Epithelial cell of proximal tubule (primary cell): ENCODE measurements at places on chromosomes 7 and 10.

GRCh38 chr7:16465469-16466361 is at the start of gene SOSTDC1:
TSS of gene SOSTDC1 (minus strand) at chr7:16465738. CDS start at chr7:16465668, 70 bp downstream.
- DNase-seq = peak; percentile 4

DNA sequence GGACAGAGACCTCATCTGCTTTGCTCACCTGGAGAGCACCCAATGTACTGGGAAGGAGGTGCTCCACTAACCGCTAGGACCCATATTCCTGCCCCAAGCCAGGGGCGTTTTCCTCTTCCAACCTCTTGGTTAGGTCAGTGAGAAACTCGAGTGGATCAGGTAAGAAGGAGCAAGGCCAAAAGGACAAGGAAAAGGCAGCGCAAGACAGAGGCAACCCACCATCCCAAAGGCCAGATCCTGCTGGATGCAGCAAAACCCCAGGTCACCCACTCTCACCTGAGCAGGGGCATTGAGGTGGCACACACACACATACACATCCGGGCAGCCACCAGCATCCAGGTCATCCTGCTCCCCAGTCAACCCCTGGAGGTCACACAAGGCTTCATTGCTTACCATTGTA is 105.1 kb downstream of the GRID1 start:
- no peak for DNase-seq

GRCh38 chr10:73553761-73554160 is 37.4 kb downstream of the USP54 start:
- no peak for DNase-seq

DNA sequence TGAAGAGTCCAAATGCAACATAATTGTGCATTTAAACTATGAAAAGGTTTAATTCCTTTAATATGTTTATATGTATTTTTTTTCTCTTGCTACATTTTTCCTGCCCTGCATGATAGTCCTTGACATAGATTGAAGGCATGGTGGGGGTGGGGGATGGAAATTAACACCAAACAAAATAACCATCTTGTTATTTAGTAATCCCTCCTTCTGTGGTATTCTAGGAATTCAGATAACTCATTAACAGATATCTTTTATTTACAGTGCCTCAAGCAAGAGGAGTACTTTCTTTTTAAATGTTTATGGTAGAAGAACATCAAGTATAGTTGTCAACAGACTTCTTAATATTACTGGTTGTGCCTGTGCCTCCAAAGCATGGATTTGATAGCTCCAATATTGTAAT is 337.6 kb upstream of the SEMA3A start:
- DNase-seq = peak; percentile 41
